Activated CD4-positive, alpha-beta T cell treated with anti-CD3 and anti-CD28 coated beads, Interleukin-2, amount 50 U/mL, for 24 hours (primary cell): ENCODE measurements at places on chromosomes 7 and 10.

DNA sequence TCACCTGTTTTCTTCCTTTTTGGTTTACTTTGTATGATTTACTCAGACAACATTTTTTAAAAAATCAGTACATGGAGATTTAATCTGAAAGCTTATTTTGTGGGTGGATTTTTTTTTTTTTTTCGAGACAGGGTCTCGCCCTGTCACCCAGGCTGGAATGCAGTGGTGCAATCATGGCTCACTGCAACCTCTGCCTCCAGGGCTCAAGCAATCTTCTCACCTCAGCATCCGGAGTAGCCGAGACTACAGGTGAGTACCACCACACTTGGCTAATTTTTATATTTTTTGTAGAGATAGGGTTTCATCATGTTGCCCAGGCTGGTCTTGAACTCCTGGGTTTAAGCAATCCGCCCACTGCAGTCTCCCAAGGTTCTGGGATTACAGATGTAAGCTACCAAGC is 2.5 kb downstream of the GSTO1 start:
- DNase-seq, result no peak

GRCh38 chr7:113060100-113060499 is 26.5 kb downstream of the GPR85 start:
- DNase-seq, result no peak

DNA sequence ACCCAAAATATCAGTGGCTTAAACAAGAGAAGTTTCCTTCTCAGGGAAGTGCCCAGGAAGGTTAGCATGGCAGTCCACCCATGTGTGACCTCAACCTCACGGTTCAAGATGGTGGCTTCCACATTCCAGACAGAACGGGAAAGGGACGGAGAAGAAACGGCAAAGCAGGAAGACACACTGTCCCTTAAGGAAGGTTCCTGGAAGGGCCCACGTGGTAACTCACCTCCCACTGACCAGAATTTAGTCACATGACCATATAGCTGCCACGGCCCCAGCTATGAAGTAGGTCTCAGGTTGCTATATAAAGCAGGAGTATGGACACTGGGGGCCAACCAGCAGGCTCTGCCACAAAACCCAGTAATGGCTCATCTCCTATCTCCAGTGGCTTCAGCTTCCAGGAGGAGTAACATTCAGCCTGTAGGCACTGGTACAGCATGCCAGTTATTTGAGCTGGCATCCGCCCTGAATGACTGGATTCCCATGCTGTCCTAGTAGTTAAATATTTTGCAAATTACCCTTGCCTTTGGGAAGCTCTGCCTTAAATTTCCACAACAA is 278.5 kb upstream of the KLF14 start:
- no peak for DNase-seq

DNA sequence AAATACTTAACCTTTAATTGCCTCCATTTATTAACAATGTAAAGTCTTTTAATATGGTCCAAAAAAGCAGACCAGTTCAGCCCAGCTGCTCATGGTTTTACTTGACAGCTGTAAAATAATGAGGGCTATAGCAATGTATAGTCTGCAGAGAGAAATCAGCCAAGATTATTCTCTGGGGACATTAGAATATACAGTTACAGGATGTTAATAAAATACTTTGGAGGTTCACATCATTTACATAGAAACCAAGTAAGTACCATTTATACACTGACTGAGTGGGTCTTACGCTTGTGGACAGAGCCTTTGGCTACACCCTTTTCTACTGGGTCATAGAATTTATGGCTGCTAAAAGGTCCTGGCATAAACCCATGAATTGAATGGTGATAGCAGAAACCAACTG is 340.7 kb upstream of the CELF2 start:
- DNase-seq, result no peak

DNA sequence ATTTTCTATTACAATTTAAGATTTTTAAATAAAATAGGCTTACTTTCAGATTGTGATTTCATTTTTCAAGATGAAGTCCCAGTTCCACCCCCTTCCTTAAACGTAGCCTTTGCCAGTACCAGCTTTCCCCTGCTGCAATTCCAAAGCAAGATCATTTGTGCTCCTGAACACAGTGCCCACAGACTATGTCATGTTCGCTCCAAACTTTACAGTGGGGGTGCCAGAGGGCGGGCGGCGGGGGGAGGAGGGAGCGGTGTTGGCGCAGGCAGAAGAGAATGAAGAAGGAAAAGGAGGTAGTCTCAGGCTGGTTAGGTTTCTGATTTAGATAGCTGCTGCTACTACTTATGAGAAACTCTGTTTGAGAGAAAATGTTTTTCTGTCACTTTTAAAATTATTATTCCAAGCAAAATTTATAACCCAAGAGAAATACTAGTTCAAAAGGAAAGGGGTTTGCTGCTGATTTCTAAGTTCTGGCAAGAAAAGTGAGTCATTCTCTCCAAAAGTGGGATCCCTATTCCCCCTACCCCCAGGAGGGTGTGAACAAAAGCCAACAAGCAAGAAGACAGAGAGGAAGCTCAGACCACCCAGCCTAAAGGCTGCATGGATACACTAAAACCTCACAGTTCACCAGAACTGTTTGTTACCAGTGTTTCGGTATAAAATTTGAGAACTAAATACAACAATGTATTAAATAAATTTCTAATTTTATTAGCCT is 109.6 kb downstream of the SRPK2 start:
- no peak for DNase-seq
